ENCODE measurements at places on chromosomes 3 and 15.

GRCh38 chr3:195896361-195897080 lies 11.8 kb downstream of the TNK2 start:
- DNase-seq, result peak; percentile 76

DNA sequence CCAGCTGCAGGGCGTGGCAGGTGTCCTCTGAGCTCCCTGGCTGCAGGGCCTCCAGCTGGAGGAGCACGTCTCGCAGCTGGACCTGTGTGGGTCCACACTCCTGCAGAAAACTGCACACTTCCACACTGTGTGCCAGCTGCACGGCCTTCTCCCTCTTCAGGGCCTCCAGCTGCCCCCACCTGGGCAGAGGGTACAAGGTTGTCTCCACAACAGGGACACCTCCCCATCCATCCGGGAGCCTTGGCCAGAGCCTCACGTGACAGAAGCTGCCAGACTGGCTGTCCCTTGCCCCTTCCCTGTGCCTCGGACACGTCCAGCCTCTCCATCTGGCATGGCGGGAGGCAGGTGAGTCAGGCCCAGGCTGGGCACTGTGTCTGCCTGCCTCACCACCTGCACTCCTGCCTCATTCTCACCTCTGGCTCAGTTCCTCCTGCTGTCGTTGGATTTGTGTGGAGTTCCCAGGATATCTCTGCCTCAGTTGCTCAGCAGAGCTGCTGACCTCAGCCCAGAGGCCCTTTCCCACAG lies 14.5 kb downstream of the SPTBN5 start:
- no peak for DNase-seq

- DNase-seq, result no peak
These were observed 39.0 kb downstream of the LRTM1 start for GRCh38 chr3:54888873-54889272.

GRCh38 chr3:12479919-12480427 lies 4.3 kb upstream of the TSEN2 start:
- peak; percentile 16 for DNase-seq

Measured in amniotic stem cell (primary cell).